ENCODE measurements at places on chromosomes 7 and 10.

- DNase-seq = no peak
Observed at GRCh38 chr10:108323274-108323798, 1158.8 kb upstream of the SORCS1 start.

DNA sequence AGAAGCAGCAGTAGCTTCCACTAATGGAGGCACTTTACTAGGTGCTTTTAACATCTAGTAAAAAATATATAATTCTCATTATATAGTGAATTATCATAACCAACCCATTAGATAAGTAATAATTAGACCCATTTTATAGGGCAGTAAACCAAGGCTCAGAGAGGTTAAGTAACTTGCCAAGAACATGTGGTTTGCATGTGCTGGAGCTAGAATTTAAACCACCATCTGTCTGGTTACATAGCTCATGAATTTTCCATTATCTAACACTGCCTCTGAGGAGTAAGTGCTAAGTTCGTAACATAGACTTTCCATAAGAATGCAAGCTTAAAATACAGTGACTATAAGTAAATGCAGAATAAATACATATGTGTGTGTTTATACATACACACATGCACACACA is 41.9 kb downstream of the CREB3L2 start:
- DNase-seq = no peak

- no peak for DNase-seq
Observed at GRCh38 chr7:89104748-89105685, 309.5 kb upstream of the TEX47 start.

DNA sequence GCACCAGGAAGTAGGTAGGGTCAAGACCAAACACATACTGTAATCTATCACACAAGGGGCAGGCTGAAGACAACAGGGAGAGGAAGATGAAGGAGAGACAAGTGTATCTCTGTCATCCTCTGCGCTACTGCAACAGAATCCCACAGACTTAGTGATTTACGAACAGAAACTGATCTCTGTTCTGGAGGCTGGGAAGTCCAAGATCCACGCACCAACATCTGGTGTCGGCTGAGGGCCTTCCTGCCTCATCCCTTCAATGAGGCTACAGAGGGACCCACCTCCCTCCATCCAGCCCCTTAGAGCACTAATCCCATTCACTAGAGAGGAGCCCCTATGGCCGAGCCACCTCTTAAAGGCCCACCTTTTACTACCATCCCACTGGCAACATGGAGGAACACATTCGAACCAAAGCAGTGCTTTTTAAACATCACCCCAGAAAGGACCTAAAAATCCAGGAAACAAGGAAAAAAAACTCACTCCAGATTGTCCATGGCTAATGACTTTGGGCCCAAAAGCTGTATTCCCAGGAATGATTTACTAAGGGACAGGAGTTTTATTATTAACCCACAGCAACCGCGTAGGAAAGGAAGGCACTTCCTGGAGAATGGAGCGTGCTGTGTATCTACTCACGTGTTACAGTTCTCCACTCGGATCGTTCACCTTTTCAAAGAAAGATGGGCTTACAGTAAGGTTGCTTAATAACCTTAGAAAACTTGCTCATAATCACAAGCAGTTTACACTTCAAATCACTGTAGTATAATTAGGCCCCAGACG is 4.2 kb downstream of the BNIP3 start:
- DNase-seq = no peak

- peak; percentile 62 for DNase-seq
Observed at GRCh38 chr10:91317541-91317940, 92.6 kb upstream of the HECTD2 start.

DNA sequence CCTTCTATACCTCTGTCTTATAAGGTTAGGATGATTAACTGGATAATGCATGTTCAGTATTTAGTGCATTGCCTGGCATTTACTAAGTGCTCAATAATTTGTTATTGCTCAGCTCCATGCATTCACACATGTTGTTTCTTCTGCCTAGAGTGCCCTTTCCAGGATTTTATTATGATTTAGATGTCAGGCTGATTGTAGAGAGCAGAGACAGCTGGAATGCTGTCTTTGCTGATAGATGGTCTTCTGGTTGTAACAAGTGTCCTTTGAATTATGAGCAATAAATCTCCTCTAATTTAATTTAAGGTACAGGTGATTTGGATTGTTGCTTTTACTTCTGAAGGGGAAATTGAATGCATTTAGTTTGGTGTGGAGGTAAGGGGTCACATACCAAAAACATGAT is 548.0 kb downstream of the MAGI2 start:
- DNase-seq = no peak

GRCh38 chr7:91311839-91312238 is 47.6 kb downstream of the FZD1 start:
- peak; percentile 25 for DNase-seq

DNA sequence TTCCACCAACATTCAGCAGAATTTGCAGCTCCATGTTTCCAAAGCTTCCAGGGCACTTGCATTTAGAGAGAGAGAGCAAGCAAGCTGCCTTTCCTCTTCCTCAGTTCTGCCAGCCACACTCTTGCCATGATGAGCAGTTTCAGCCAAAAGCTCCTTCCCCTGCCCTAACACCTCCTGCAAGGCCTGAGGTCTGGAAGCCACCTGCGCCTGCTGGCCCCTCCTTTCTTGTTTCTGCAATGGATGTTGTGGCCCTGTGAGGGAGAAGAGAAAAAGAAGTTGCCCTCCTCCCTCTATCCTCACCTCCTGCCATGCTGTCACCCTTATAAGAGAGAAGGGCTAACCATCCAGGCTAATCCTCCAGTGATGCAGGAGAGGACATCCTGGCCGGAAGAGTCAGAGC is 48.7 kb downstream of the IKZF1 start:
- DNase-seq = no peak

DNA sequence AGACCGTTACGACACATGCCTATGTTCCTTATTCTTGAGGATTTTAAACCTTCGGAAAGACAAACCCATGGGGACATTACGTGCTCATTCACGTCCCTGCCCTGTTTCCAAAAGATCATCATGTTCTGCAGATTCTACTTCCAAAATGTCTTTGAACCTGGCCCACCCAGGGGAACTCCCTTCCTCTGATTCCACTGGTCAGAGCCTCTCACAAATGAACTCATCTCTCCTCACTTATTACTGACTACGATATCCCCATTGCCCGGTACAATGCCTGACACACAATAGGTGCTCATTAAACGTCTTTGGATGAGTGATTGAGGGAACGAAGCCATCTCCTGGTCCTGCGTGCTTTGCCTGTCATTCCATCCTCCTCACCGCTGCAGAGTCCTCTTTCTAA is 168.3 kb upstream of the RNF32 start:
- no peak for DNase-seq

- no peak for DNase-seq
Observed at GRCh38 chr7:111842491-111842890, 280.2 kb upstream of the IMMP2L start.

DNA sequence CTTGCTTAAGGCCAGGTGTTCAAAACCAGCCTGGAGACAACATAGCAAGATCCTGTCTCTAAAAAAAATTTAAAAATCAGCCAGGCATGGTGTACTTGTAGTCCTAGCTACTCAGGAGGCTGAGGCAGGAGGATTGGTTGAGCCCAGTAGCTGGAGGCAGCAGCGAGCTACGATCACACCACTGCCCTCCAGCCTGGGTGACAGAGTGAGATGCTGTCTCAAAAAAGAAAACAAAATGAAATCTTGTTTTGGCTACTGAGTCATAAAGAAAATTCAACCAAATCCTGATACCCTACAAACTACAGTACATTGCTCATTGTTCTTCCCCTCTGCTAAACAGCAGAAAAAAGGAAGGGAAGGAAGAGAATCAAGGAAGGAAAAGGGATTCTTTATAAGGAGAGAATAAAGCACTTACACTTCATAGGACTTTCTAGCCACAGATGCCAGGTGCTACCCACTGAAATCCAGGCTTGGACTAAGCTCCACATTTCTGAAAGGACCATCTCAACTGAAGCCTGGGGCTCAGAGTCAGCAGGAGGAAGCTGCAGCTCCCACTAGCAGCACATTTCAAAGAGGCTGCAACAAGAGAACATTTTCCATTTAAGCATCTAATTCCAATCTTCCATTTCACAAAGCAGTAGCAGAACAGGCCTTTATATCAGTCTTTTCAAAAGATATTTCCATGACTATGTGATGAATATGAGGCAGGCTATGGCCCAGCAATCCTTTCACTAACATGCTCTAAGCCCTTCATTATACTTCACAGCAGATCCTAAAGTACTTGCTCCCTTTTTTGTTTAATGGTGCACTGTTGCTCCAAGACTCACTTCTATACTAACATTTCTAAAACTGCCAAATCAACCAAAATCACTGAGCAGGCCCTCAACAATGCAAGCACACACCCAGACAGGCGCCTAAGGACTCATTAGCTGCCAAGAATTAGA is 13.5 kb downstream of the TNPO3 start:
- no peak for DNase-seq

DNA sequence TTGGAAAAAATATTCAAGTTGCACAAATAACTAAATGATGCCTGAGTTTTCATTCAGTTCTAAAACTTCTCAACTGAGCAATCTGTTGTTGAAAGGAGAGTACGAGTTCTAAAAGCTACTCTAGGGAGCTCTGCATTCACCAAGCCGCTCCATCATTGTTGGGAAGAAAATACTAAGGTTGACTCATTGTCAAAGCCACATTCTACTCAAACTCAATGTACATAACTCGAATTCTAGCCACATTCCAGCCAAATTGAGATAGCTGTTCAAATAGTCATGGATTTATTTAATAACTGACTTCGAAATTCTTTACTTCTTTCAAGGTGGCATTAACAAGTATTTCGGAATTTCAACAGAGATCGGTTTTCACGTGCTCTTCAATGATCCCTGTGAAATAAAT is 63.4 kb downstream of the KIAA1217 start:
- DNase-seq = no peak

GRCh38 chr7:44326261-44327125 is 1.1 kb upstream of the CAMK2B start:
- no peak for DNase-seq

GRCh38 chr10:120422457-120422856 is 34.6 kb upstream of the PLPP4 start:
- peak; percentile 63 for DNase-seq

- no peak for DNase-seq
Observed at GRCh38 chr7:19677180-19677579, 31.7 kb downstream of the POLR1F start.

DNA sequence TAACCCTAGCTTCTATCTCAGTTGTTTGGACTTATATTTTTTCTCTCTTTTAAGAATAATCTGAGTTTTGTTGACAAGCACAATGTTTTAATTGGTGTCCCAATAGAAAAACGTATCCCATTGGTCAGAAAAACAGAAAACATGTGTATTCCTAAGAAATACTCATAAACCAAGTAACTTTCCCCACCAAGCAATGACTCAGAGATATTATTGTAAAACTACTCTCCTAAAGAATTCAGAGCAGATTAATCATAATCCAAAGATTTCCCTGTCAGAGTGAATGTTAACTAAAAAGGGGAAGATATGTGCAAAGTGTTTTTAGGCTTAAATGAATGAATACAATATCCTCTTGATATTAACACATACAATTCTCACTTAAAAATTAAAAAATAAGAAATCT is 29.4 kb upstream of the MBL2 start:
- DNase-seq = no peak

All from fibroblast of mammary gland (primary cell).